T-cell (primary cell): ENCODE measurements at places on chromosomes 4 and X.

DNA sequence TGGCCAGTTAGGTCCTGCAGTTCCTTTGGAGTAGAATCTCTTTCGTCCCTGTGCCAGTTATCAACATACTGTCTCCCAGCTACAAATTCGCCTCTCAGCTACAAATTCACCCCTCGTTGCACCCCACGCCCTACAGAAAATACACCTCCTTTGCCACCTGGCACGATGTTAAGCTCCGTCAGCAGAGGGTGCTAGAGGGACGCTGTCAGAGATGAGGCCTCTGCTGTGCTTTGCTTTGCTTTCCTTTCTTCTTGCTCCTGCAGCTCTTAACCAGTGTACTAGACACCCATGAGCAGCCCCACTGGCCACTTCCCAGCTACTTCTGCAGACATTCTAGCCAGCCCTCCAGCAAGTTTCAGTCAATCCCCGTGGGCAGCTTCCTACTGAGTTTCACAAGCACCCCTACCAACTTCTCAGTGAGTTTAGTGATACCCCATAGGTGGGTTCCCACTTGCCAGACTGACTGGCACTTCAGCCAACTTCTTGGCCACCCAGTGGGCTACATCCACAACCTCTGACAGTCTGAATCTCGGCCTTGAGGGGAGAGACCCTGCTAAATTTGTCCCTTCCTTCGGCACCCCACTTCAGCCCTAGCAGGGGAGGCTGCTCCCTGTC, 21.8 kb downstream of the HAUS3 start:
- peak; percentile 70 for DNase-seq

DNA sequence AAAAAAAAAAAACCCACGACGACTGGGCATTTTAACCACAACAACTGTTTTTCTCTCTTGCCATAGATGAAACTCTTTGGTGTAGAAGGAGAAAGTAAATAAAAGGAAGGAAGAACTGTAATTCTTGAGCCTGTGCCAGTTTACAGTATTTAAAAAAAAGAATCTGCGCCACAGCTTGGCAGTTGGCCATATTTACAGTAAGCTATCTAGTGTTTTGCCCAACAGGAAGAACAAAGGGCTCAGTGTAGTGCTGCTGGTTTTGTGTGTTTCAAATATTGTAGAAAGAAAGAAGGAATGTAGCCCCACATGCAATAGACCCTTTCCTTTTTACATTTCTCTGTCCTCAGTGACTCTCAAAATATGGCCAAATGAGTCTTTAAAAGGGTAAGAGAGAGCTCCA, 66.1 kb downstream of the NR3C2 start:
- DNase-seq = peak; percentile 43

DNA sequence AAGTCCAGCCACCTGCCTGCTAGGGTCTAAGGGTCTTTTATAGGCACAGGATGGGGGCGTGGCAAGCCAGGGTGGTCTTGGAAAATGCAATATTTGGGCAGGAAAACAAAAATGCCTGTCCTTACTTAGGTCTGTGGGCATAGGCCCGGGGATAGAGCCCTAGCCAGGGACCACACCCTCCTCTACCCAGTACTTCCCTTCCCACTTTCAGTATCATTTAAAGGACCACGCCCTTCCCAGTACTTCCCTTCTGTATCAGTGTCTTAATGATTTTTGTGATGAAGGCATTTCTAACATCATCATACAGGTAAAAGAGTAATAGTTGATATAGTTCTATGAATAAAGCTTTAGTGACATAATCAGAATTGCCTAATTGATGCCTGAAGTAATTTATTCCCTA, 11.4 kb downstream of the BANK1 start:
- DNase-seq = no peak

GRCh38 chrX:139026811-139027210, 315.3 kb upstream of the FGF13 start:
- no peak for DNase-seq

DNA sequence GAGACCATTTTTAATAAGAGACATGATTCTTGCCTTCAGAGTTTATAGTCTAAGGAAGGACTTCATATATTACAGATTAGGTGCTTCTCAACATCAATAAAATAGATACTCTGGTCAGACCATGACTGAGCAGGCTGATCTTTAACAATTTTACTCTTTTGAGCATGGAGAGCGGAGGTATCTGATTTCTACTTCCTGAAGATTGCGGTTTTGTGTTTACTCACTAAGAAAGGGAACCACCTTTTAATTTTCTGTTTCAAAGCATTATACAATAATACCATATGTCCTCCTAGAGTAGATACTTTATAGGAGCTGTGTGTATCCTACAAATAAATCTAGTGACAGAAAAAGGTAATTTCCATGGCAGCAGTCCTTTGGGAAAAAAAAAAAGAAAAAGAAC, 12.5 kb downstream of the MORC4 start:
- no peak for DNase-seq

DNA sequence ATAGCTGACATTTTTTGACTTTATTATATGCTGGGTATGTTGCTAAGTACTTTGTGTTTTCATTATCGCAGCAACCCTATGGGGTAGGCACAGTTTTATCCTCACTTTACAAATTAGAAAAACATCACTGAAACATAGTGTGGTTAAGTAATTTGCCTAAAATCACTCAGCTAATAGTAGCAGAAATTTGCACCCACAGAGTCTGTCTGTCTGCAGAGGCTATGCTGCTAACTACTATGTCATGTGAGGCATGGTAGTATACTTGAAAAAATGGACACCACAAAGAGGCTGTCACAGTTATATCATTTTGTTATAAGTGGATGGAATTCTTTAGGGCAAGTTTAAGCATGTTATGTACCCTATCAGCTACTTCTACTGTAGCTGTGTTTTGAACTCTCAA, 69.0 kb downstream of the STAG2 start:
- DNase-seq = no peak

GRCh38 chrX:114075073-114075673, 508.7 kb upstream of the HTR2C start:
- DNase-seq = no peak

DNA sequence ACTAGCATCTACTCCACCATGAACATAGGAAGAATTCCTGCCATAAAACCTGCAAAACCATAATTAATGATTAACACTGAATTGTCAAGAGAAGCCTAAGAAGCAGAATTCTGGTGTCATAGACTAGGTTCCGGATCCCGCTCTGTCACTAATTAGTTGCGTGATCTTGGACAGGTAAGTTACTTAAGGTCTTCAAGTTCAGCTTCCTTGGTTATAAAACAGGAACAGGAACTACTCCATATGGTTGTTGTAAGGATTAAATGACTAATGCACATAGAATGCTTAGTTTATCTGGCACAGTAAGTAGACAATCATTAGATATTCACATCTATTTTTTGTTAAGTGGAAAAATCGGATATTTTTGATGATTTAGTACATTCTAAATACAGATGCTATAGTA, 14.3 kb downstream of the G3BP2 start:
- DNase-seq = no peak

DNA sequence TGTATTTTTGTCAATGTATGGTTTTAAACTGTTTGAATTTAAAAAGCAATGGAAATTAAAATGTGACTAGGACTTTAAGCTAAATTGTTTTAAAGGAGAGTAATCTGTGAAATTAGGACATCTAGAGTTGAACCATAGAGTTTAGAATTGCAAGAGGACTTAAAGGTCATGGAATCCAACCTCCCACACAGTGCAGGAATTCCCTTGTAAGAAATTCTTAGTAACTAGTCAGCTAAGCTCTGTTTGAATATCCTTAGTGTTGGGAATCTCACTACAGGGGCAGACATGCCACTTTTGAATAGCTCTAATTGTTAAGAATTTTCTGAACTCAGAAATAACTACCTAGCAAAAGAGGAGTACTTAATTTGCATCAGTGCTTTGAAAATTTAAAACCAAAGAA, 292.9 kb downstream of the IL1RAPL1 start:
- no peak for DNase-seq

DNA sequence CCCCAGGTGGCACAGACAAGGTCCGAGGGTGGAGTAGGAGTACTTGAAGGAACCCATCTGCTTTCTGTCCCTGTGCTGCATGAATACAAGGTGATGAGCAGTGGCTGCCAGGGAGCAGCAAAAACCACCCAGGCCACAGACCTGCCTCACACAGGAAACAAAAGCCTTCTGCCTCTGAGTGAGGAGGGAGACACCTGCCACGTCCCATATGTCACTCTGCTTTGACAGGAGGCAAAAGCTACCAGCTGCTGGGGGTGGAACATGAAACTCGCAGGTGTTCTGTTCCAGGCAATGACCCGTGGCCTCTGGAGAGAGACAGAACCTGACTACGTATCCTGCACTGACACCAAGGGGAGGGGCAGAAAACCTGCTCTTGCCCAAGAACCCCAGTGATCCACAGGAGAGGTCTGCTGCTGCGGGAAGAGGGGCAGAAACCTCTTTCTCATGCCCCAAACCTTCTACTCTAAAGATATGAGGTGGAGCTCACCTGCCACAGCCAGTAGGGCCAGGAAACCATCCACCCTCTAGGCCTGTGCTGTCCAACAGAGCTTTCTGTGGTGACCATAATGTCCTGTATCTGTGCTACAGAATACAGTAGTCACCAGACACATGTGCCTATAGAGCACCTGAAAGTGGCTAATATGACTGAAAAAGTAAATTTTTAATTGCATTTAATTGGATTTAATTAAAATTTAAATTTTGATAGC, 172.9 kb downstream of the PRDM5 start:
- DNase-seq = no peak

DNA sequence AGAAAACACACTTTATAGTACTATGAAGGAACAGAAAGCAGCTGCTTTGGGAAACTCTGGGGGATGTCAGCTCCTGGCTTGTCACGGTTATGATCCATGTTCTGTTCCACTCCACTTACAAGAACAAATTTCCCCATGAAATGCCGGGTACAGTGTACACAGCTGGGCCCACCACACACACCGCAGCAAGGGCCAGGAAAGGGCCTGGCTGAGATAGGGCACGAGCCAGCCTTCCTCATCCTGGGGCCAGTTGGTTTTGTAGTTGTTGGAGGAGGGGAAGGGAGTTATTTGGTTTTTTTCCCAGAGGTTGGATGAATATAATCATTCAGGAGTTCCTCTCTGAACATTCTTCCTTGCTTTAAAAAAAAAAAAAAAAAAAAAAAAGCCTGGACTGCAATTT, 56.8 kb downstream of the SEPSECS start:
- no peak for DNase-seq

DNA sequence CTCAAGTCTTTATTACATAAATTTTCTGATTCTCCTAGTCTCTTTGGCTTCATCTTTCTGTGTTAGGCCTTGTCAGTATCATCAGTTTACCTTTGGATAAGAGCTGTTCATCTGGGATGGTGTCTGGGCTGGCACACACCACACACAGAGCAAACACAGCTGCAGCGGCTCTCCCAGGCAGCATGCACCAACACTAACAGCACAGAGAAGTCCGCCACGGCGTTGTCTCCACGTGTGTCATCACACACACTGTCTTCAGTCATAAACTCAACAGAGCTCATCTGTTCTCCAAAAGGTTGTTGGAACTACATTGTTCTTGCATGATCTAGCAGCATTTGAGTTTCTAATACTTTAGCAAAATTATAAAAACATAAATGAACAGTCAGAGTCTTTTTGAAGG, 851.9 kb upstream of the FRG1 start:
- no peak for DNase-seq

DNA sequence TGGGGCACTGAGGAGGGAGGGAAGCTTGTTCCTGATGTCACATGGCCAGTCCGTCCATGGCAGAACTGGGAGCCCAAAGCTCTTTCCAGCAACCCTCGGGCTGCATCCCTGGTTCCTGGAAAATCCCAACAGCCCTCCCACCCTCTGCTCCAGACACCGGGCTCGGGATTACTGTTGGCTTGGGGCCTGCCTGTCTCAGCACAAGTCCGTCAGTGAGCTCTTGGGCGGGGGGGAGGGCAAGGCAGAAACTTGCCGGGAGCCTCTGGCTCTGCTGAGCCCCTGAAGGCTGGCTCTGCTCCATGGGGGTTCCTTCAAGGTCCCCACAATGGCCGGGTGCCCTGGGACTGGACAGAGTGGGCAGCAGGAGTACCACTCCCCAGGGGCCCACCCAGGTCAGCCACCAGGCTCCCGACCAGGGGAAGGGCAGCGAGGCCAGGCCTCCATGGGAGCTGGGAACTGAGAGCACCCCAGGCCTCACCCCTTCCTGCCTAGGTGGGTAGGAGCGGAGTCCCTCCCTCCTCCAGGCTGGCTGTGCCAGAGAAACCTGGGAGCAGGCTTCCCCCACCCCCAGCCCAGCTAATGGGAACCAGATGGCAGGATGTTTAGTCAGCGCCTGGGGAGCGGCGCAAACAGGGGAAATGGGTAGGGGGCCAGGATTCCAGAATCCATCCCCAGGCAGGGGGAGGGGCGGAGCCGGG, 6.4 kb upstream of the HAUS7 start:
- DNase-seq = no peak

GRCh38 chrX:150372756-150373155, 9.6 kb downstream of the MAMLD1 start:
- DNase-seq = no peak

DNA sequence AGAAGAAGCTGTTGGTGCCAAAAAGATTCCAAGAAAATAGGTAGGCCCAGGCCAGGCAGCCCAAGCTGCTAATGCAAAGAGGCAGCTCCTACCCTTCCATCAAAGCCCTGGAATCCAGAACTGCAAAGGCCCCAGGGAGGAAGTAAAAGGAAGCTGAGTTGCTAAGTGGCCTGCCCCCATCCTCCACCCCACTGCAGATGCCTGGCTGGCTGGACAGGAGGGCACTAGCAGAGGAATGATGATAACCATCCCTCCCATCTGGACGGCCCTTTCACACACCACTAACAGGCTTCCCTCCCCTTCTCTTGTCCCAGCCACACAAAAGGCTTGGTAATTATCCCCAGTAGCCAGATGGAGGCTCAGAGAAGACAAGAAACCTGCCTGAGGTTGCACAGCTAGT, 32.4 kb upstream of the PJA1 start:
- no peak for DNase-seq

GRCh38 chr4:187883049-187883448, 112.5 kb upstream of the ZFP42 start:
- no peak for DNase-seq
